ENCODE measurements at places on chromosomes 6 and 20.

GRCh38 chr6:117338567-117338966, 73.2 kb downstream of the VGLL2 start:
- DNase-seq, result no peak

DNA sequence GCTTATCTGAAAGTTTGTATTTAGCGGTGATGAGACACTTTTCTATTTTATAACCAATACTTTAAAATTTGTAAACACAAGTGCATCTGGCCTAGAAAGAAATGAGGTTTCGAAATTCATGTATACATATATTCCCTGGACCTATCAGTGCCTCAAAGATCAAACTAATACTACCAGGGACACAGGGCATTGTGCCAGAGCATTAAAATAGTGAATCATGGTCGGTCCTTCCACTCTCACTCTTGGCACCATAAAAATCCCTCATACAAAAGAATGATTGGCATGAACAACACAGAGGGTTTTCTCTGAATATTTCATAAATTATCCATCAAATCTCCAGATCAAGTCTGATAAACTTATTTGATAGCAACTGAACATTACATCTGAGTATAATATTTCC, 62.0 kb downstream of the MMUT start:
- DNase-seq, result no peak

DNA sequence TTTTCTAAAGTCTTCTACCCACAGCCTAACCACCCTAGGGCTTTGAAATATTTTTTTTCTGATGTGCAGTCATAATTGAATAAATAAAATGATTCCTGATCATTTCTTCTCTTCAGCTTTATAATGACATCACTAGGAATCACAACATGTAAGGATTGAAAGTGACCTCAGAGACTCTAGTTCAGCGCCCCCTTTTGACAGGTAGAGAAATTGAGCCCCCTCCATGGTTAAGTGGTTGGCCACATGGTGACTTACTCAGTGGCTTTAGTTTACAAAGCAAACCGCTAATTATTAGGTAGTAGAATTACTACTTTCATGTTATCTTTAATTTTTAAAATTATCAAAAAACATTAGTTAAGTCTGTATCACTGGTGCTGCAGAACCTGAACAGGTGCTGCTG, 13.3 kb upstream of the SLC2A12 start:
- no peak for DNase-seq

GRCh38 chr20:63442100-63442493, 30.4 kb downstream of the KCNQ2 start:
- DNase-seq, result peak; percentile 42

DNA sequence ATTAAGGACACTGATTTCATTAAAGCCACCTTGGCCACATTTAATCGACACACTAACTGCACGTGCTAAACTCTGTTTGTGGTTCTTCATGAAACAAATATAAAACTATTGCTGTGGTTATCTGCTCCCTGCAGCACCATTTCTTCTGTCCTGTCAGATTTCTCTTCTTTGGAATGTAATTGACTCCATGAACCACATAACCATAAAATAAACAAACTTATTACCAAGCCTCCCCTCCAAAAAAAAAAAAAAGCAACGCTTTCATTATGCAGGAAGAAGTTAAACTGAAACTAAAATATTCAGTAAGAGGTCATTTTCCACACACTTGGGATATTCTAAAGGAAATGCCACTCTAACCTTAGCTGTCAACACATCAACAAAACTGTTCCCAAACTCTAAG, 319.1 kb upstream of the NT5E start:
- no peak for DNase-seq

DNA sequence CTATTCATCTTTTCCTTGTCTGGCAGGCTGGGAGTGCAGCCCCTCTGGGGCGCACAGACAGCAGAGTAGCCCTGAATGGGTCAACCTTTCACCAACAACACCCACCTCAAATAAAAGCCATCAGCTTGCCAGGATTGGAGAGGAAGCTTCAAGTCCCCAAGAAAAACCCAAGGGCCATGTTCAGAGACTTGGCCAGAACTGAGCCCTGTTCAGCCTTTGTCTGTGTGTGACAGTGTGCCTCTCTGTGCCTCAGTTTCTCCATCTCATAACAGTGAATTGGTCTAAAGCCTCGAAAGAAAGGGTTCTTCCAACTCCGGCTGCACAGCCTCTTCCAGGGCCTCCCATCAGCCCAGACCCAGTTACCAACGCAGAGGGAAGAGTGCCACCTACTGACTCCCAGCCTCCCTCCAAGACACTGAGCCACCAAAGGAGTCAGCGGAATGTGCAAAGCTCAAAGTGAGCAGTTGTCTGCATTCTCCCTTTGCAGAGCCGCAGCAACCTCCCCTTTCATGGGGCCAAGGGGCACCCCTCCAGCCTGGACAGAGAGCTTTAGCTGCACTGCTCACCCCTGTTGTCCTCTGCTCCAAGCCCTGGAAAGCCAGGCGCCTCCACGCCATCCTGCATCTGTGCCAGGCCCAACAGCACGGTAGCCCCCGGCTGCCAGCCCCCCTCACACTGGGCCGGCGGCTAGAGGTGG, 82.7 kb upstream of the TOP1 start:
- no peak for DNase-seq

DNA sequence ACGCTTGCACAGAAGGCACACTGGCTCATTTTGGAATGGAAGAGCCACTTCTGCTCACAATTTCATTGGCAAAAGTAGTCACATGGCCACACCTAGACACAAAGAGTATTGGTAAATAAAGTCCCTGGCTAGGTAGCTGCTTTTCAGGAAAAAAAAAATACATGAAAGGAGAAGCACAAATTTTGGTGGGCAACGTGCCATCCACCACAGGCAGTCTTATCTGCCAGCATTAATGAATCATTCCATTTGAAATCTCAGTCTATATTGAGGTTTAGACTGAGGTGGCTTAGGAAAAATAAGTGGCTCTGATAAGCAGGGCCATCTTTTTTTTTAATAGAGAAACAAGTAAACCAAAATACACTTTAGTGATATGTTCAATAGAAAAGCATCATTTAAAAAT, 44.3 kb downstream of the ADGRB3 start:
- DNase-seq, result no peak

DNA sequence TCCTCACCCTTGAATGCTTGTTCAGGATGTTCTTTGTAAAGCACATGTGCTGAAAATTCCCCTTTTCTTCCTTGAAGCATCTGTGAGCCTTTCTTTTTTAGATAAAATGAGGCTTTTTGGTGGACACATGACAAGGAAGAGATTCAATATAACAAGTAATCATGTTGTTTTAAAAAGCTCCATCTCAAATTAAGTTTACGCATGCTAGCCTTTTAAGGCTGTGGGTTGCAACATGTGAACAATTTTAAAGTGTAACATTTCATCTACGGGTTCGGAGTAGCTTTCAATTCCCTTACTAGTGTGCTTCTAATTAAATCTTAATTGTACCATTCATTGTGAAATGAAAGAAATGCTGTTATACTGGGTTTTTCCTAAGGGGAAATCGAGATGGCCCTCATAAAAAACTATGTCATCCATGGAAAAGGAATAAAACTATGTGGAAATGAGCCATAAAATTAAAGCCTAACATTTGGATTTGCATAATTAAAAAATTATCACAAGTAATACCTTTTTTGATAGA, 19.3 kb upstream of the OSTM1 start:
- DNase-seq, result no peak

- peak; percentile 45 for DNase-seq
These were observed 16.1 kb upstream of the ZNF217 start for GRCh38 chr20:53609491-53610445.

GRCh38 chr20:44585057-44585963, 2.9 kb downstream of the PKIG start:
- DNase-seq, result no peak

GRCh38 chr20:3559231-3559630, 88.4 kb downstream of the ATRN start:
- DNase-seq, result no peak

- no peak for DNase-seq
These were observed 935.1 kb downstream of the KIF16B start for GRCh38 chr20:15637950-15638754.

- no peak for DNase-seq
These were observed 540.7 kb downstream of the BCKDHB start for GRCh38 chr6:80647156-80647555.

Measured in effector memory CD4-positive, alpha-beta T cell (primary cell).